ELF-1 (cell line): ENCODE measurements at places on chromosomes 3 and 15.

- DNase-seq: no peak
These were observed 761.0 kb downstream of the ROBO2 start for GRCh38 chr3:77800893-77801292.

DNA sequence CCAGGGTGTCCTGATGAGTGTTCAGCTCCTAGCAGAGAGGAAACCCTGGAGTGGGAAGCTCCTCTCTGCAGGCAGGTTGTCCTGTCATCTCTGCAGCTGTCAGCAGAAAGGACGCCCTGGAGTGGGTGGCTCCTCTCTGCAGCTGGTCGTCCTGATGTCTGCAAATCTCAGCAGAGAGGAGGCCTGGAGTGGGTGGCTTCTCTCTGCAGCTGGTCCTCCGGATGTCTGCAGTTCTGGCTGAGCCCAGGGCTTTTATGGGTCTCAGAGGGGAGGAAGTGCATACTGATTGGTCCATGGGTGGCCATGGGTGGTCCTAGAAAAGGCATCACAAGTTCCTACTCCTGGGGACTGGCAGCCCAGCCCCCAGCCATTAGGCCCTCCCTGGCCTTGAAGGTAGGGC lies 102.6 kb upstream of the BNIP2 start:
- DNase-seq: no peak

DNA sequence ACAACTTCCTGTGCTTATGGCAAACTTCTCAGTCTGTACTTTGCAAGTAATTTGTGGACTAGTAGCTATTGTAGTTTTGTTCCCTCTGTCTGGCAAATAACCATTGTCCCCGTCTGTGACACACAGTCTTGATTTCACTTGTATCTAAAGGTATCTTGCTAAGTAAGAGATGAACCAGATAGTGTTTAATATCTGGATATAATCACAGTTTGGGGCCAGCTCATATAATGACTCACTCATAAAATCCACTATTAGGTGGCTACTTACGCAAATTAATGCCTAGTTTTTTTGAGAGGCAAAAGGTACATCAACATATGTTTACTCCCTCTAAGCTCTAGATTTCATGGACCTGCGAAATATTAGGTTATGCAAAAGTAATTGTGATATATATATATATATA lies 30.4 kb downstream of the VGLL3 start:
- DNase-seq: no peak

DNA sequence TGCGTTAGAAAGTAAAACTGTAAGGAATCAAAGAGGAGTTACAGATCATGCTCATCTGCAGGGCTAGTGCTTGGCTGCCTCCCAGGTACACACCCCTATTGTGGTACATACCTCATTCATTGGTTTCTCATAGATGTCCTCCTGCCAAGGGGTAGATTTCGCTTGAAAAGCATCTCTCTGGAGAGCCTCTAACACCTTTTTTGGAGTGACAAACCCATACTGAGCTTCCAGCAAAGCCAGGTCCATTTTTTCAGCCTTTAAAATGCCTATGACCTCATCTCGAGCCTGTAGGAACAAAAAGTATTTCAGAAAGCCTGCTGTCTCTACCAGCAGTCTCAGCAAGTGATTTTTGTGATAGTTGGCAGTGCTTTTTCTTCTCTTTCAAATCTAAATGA lies 112.1 kb downstream of the CMSS1 start:
- no peak for DNase-seq

- no peak for DNase-seq
These were observed 572.5 kb downstream of the SQOR start for GRCh38 chr15:46207341-46207740.

DNA sequence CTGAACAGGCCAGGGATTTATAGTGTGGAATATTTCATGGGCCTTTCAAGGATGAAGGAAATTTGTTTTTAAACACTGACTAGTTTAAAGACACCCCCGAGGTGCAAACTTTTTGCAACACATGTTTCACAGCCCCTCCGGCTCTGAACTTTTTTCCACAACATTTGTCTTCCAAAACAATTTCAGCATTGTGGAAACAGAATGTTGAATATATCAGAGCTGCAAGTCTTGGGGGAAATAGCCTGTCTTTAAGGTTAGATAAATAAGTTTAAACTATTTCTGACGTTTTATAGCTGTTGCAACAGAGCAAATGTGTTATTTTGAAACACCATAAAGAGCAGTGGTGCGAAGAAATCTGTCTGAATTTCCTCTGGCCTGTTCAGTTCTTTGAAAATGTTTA lies 229.2 kb upstream of the GOLGA6L4 start:
- DNase-seq: no peak

- DNase-seq: no peak
These were observed 7.8 kb downstream of the SPSB4 start for GRCh38 chr3:141058996-141059395.

- no peak for DNase-seq
These were observed 982.7 kb upstream of the NR2F2 start for GRCh38 chr15:95347837-95348236.

GRCh38 chr3:53259427-53260259 lies 3.8 kb upstream of the TKT start:
- peak; percentile 71 for DNase-seq

DNA sequence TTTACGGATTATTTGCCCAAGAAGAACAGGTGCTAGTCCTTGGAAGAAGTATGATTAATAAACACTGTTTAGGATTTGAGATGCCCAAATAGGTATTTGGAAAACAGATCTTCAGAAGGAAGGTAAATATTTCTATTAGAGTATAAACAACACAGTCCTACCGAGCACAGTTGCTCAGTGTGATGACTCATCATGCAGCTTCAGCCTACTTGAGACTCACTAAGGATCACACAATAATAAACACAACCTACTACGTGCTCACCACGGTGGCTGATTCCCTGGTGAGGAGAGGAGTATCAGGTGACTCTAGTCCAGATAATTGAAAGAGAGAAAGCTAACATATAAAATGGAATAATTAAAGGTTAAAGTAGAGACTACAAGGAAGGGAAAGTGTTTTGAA lies 72.0 kb downstream of the PDZRN3 start:
- no peak for DNase-seq

- DNase-seq: peak; percentile 70
These were observed 524.5 kb upstream of the TGFBR2 start for GRCh38 chr3:30081904-30082303.

GRCh38 chr3:65593780-65594752 lies 444.7 kb downstream of the MAGI1 start:
- no peak for DNase-seq

DNA sequence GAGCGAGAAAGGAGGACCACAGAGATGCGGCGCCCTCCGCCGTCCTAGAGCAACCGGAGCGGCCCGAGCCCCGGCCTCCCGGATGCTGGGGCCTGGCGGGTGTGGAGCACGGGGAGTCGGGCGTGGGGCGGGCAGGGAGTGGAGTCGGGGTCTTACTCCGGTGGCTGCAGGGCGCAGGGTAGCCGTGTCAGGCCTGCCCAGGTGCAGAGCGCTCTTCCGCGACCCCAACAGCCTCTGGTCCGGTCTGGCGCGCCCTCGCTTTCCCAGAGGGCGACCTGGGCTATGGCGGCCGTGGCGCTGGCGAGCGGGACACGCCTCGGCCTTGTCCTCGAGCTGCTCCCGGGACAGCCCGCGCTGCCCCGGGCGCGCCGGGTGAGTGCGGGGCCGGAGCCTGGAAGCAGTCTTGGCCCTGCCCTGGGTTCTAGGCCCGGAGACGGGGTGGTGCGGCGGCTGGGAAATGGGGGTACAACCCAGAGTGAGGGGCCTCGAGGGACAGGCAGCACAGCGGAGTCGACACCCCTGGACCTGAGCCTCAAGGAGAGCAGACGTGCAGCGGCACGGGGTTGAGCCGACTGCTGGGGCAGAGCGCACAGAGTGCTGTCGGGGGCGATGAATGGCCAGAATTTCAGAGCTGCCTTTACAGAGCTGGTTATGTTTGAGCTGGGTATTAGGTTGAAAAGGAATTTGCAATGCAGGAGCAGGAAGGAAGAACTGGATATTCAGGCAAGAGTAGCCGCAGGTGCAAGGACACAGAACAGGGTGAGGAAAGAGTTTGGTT lies at the start of gene ZNF662:
Gene ZNF662 (plus strand): TSS at position 73 of the 778 bp plus-strand sequence. CDS start 1,973 bp downstream, outside the sequence.
- peak; percentile 18 for DNase-seq

- peak; percentile 65 for DNase-seq
These were observed 19.1 kb downstream of the TTC21A start for GRCh38 chr3:39126532-39127071.

- DNase-seq: no peak
These were observed 102.0 kb upstream of the THRB start for GRCh38 chr3:24596626-24597025.

DNA sequence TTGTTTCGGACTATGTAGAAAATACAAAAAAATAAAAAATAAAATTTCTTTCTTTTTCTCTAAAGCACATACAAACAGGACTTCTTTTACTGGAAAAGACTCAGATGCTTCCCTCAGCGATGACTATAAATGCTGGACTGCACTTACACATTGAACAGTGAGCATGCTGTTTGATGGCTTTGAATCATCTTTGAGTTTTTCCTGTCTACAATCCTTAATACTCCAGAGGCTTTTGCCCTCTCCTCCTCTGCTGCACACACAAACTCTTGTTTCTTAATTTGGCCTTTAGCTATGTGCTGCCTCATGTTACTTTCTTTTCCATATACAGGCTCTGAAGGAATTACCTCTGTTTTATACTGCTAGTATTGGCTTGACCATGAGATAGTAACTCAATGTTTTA lies 575.1 kb downstream of the EPHA3 start:
- DNase-seq: no peak

DNA sequence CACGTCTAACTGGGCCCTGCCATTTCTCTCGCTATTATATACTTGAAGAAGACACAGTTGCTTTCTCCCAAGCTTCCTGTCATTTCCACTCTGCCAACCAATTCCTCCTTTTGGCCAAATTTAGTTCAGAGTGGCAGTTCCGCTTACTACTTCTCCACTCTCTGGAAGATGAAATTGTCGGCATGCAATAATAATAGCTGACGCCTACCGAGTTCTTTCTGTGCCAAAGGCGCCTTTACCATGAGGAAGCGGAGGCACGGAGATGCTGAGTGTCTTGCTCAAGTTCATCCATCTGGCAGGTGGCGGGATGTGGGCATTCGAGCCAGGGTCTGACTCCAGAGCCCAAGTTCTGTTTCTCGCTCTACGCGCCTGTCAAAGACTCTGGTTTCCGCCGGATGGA lies 14.6 kb upstream of the NRROS start:
- DNase-seq: no peak

DNA sequence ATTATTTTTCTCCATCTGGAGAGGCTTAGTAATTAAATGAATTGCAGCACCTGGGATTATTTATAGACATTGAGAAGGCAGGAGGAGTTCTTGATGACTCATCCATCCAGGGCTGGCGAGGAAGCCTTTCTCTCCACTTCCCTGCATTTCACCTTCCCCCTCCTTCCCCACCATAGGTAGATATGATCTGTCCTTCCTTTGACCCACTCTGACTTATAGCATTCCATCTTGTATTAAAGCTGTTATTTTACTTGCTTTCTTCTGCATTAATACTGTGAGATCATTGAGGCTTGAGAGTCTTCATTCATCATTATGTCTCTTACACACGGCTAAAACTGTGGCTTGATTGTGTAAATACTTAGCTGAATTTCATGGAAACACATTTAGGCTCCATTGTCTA lies 288.8 kb downstream of the FEZF2 start:
- DNase-seq: no peak

- DNase-seq: no peak
These were observed 295.4 kb upstream of the IL12A start for GRCh38 chr3:159693226-159693625.

- DNase-seq: no peak
These were observed 11.2 kb upstream of the KBTBD12 start for GRCh38 chr3:127903611-127904375.

GRCh38 chr3:148789146-148789545 lies 38.5 kb upstream of the CPB1 start:
- peak; percentile 41 for DNase-seq

DNA sequence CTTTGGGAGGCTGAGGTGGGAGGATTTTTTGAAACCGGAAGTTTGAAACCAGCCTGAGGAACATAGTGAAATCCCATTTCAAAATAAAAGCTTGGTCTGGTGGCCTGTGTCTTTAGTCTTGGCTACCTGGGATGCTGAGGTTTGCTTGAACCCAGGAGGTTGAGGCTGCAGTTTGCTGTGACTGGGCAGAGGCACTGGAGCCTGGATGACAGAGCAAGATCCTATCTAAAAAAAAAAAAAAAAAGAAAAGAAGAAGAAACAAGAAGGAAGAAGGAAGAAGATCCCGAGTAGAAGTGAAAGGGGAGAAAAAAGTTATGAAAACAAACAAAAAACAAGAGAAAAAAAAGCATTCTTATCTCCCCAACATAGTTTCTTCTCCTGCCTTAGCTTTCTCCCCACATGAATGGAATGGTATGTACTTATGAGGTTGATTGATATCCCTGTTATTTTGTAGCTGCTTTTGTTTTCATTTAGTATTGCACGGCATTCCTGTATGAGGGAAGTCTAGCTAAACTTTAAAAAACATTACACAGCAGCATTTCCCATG lies 42.4 kb downstream of the TMEM40 start:
- DNase-seq: no peak
